RWPE2 (cell line): ENCODE measurements at places on chromosomes 5 and 9.

GRCh38 chr9:91583966-91584365 is 160.3 kb upstream of the NFIL3 start:
- no peak for DNase-seq
- no peaks in the 10 kb centered on the region for H3K36me3 ChIP-seq
- no peaks in the 10 kb centered on the region for H3K4me1 ChIP-seq
- H3K4me3 ChIP-seq = no peak overlapping the region
- H3K27ac ChIP-seq = no peak overlapping the region

DNA sequence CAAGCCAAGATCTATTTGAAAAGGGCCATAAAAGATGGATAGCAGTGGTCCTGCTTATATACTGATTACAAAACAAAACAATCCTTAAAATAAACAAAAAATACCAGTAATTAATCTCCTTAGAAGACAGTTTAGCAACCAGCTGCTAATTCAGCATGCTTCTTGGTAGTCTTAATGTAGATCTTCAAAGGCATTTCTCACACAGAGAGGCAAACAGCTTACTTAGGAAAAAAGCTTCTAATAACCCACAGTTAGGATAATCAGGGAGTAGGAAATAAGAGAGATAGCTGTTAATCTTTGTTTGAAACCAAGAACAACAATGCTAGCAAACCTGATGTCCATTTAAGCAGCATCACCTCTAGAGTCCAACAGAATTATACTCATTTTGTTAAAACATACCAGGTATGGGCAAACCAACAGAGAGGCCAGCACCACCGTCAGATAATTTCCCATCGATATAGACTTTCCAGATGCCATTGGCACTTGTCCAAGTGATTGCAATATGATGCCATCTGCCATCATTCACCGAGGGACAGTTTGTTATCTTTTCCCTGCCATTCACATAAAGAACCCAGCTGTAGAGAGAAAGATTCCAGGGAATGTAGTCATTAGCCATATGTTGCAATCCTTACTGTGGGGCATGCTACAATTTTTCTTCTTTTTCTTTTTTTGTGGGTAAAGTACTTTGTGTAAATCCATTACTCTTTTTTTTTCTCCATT is 105.6 kb upstream of the TXNDC8 start:
- peak overlapping the region; percentile 77 for H3K27ac ChIP-seq
- H3K27me3 ChIP-seq = no peaks in the 10 kb centered on the region
- no peak for DNase-seq
- H3K4me1 ChIP-seq = peaks cover 19% of the 10 kb centered on the region
- no peaks in the 10 kb centered on the region for H3K36me3 ChIP-seq

GRCh38 chr9:114888607-114889006 is 41.8 kb downstream of the TNFSF8 start:
- no peaks in the 10 kb centered on the region for H3K36me3 ChIP-seq
- no peaks in the 10 kb centered on the region for H3K27me3 ChIP-seq
- DNase-seq = no peak
- H3K4me1 ChIP-seq = peaks cover 21% of the 10 kb centered on the region
- no peak overlapping the region for H3K4me3 ChIP-seq

- no peak overlapping the region for H3K4me3 ChIP-seq
- no peaks in the 10 kb centered on the region for H3K36me3 ChIP-seq
- H3K27ac ChIP-seq = peak overlapping the region; percentile 23
- H3K27me3 ChIP-seq = no peaks in the 10 kb centered on the region
- H3K4me1 ChIP-seq = peaks cover 10% of the 10 kb centered on the region
Measured at GRCh38 chr5:169706758-169707450, 69.8 kb downstream of the DOCK2 start.

DNA sequence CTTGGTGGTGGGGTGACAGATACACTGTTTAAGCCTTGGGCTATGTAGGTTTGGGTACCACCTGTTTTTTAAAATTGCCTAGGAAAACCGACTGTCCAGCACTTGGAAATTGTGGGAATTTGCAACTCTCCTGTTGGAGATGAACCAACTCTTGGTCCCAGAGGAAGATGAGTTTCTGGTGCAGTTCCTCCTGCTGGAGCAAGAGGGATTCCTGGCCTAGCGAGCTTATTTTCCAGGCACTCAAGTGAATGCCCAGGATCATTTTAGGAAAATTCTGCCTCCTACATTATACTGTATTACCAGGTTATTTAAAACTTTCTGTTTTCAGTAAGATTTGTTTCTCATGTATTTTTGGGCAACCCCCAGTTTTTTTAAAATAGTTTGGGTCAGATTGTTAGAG is 33.7 kb downstream of the AP3S1 start:
- H3K4me1 ChIP-seq = peaks cover 9% of the 10 kb centered on the region
- H3K4me3 ChIP-seq = no peak overlapping the region
- no peak for DNase-seq
- H3K36me3 ChIP-seq = peaks cover 12% of the 10 kb centered on the region

DNA sequence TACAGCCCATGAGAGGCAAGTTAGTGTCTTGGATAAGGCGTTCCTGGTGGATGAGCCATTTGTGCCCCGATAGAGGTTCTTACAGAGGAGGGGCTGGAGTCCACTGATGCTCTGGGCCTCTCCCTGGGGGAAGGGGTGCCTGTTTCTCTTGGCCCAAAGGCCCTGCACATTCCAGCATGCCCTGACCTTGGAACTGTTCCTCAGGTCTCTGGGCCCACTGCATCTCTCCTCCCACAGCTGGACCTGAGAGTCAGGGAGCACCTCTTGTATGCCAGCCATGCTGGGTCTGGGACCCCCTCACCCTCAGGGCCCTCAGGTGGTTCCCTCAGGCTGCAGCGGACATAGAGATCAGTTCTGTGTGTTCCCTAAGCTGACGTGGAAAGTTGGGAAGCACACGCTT is 26.4 kb downstream of the DAPK1 start:
- no peaks in the 10 kb centered on the region for H3K4me1 ChIP-seq
- no peaks in the 10 kb centered on the region for H3K27me3 ChIP-seq
- no peaks in the 10 kb centered on the region for H3K36me3 ChIP-seq
- H3K27ac ChIP-seq = no peak overlapping the region
- H3K4me3 ChIP-seq = no peak overlapping the region

DNA sequence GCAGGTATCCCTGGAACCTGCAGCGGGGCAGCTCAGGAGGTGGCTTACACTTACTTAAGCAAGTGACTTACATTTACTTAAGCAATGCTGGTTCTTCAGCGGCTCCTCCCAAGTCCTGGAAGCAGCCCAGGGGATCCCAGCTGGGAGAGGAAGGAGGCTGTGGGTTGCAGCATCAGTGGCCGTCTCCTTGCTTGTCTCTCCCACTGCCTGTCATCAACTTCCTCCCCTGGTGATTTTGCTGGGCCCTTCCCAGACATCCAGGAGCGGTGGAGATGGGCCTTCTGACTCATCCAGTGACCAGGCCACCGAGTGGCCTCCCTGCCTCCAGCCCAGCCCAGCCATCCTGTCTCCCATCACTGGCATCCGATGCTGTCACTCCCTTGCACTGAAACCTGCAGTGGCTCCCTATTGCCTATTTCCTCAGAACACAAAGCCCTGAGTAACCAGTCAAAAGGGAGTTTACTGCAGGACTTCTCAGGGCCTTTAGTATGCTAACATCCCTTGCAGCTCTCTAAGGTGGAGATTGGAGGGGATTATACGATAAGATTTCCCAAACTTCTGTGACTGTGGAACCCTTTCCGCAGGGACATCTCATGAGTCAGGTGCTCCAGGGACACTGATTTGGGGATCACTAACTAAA is 155.9 kb upstream of the PHYKPL start:
- H3K4me1 ChIP-seq = no peaks in the 10 kb centered on the region
- peak; percentile 19 for DNase-seq
- peaks cover 9% of the 10 kb centered on the region for H3K27me3 ChIP-seq
- H3K27ac ChIP-seq = no peak overlapping the region
- H3K36me3 ChIP-seq = no peaks in the 10 kb centered on the region
- H3K4me3 ChIP-seq = no peak overlapping the region

DNA sequence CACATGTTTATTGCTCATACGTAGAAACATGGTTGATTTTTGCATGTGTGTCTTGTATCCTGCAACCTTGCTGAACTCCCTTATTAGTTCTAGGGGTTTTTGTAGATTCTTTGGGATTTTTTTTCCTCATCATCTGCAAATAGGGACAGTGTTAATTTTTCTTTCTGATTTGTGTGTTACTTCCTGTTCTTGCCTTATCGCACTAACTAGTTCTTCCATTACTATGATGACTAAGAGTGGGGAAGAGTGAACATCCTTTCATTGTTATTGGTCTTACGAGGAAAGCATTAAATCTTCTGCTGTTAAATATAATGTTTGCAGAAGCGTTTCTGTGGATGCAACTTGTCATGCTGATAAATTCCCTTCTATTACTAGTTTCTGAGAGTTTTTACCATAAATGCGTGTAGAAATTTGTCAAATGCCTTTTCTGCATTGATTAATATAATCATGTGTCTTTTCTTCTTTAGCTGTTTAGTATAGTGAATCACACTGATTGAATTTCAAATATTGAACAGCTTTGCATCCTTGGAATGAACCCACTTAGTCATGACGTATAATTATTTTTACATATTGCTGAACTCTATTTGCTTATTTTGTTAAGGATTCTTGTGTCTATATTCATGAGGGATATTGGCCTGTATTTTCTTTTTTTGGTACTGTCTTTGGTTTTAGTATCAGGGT is 32.1 kb upstream of the RNF130 start:
- no peaks in the 10 kb centered on the region for H3K4me1 ChIP-seq
- no peaks in the 10 kb centered on the region for H3K36me3 ChIP-seq
- no peak for DNase-seq
- no peak overlapping the region for H3K27ac ChIP-seq
- peaks cover 4% of the 10 kb centered on the region for H3K27me3 ChIP-seq
- H3K4me3 ChIP-seq = no peak overlapping the region

DNA sequence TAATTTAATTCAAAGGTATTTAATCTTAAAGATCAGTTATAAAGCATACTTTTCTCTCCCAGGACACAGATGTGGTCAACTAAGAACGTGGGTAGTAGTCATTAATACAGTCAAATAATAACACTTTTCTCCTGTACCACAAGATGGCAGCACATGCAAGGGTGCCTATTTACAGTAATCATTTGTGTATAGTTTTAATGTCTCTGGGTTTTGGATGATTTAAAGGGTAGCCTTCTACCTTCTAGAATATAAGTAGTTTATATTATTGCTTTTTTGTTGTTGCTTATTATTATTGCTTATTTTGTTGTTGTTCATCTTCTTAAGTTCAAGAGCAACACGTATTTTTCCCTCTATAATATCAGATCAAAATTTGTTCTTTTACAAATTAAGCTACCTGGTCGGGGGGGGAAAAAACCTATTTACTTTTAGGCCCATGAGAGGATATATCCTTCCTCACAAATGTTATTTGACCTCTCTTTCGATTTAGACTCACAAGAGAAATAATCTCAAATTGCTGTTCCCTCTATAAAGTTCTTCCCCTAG is 59.6 kb upstream of the SLC27A6 start:
- H3K27me3 ChIP-seq = peaks cover 3% of the 10 kb centered on the region
- DNase-seq = no peak
- H3K4me1 ChIP-seq = no peaks in the 10 kb centered on the region
- H3K4me3 ChIP-seq = no peak overlapping the region
- no peak overlapping the region for H3K27ac ChIP-seq
- no peaks in the 10 kb centered on the region for H3K36me3 ChIP-seq

DNA sequence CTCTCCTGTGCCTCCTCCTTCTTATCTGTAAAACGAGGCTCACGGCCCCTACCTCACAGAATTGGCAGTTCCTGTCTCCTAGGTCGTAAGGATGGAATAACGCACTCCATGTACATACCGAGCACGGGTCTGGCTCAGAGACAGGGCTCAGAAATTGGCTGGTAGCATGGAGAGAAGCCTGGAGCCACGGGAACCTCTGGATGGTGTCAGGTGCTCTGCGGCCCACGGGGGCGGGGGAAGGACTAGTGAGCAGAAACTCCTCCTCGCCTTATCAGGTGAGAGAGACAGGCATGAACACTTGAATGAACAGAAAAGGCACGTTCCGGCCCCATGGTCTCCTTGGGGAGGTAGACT is 15.4 kb upstream of the C5orf47 start:
- H3K36me3 ChIP-seq = no peaks in the 10 kb centered on the region
- no peak for DNase-seq
- no peaks in the 10 kb centered on the region for H3K4me1 ChIP-seq
- no peak overlapping the region for H3K27ac ChIP-seq

DNA sequence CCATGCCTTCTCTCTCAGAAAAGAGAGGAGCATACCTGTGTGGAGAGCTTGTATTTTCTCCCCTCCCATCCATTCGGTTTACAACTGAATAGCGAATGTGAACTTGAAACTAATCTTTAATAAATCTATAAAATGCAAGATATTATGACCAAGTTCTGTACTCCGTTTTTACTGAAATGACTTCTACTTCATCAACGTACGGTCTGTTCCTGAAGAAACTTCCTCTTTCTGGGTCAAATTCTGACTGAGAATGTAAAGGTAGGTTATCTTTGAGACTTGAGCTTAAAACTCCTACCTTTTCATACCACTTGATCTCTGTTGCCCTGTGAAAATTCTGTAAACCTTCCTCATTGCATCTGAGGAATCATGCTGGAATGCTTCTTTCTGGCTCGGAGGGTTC is 4.2 kb upstream of the CTNNAL1 start:
- H3K27me3 ChIP-seq = no peaks in the 10 kb centered on the region
- H3K4me1 ChIP-seq = peaks cover 25% of the 10 kb centered on the region
- DNase-seq = no peak
- peaks cover 31% of the 10 kb centered on the region for H3K36me3 ChIP-seq

DNA sequence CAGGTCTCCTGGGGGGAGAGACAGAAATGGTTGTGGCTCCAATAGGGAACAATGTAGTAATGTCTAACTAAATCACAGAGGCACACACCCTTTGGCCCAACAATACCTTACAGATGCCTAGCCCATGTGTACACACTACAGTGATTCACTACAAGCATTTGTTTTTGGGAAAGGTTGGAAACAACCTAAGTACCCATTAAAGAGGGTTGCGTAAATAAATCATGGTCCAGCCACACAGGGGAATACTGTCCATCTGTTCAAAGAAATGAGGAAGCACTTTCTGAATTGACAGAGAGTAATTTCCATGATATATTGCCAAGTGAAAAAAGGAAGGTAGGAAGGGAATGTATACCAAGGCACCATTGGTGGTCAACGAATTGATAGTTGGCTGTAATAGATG is 22.0 kb upstream of the GTF3C5 start:
- H3K4me3 ChIP-seq = no peak overlapping the region
- no peak for DNase-seq
- H3K27ac ChIP-seq = no peak overlapping the region
- peaks cover 3% of the 10 kb centered on the region for H3K27me3 ChIP-seq

DNA sequence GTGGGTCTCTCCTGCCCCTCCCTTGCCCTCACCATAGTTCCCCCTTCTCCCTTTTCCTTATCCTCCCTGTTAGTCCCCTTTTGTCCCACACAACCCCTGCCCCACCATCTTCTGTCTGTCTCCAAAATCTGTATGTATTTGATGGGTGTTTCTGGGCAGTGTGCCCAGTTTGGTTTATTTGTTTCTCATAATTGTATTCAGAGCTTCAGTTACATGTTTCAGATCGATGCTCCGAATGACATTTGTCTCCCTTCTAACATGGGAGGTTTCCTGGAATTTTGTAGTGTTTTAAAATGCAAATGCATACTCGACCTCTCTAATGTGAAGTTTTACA is 22.2 kb downstream of the FBXL7 start:
- H3K36me3 ChIP-seq = no peaks in the 10 kb centered on the region
- no peak overlapping the region for H3K4me3 ChIP-seq
- no peak overlapping the region for H3K27ac ChIP-seq
- H3K4me1 ChIP-seq = no peaks in the 10 kb centered on the region
- no peaks in the 10 kb centered on the region for H3K27me3 ChIP-seq

GRCh38 chr9:34589636-34590380 is at the start of gene CNTFR:
TSS of gene CNTFR (minus strand) at chr9:34589724. CDS start at chr9:34568981, 20,743 bp downstream.
- DNase-seq = no peak
- no peaks in the 10 kb centered on the region for H3K4me1 ChIP-seq
- H3K4me3 ChIP-seq = peak within 1 kb of the TSS; percentile 36
- no peaks in the 10 kb centered on the region for H3K36me3 ChIP-seq
- no peak within 1 kb of the TSS for H3K27ac ChIP-seq
